ENCODE measurements at places on chromosomes 7 and 10.

GRCh38 chr7:104123786-104124185 lies 84.0 kb downstream of the ORC5 start:
- DNase-seq = no peak

DNA sequence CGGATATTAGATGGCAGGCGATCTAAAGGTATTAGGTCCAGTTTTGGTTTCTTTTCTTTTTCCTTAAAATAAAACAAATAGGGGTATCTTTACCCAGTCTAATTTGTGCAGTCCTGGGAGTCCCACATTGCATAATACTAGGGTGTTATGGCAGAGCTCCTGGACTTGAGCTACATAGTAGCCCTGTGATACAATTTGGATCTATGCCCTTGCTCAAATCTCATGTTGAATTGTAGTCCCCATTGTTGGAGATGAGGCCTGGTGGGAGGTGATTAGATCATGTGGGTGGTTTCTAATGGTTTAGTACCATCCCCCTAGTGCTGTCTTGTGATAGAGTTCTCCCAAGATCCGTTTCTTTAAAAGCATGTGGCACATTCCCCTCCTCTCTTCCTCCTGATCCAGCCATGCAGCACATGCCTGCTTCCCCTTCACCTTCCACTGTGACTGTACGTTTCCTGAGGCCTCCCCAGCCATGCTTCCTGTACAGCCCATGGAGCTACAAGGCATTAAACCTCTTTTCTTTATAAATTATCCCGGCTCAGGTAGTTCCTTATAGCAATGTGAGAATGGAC lies 141.9 kb downstream of the RPS24 start:
- no peak for DNase-seq

- DNase-seq = no peak
Observed at GRCh38 chr7:51471210-51471980, 154.8 kb upstream of the COBL start.

DNA sequence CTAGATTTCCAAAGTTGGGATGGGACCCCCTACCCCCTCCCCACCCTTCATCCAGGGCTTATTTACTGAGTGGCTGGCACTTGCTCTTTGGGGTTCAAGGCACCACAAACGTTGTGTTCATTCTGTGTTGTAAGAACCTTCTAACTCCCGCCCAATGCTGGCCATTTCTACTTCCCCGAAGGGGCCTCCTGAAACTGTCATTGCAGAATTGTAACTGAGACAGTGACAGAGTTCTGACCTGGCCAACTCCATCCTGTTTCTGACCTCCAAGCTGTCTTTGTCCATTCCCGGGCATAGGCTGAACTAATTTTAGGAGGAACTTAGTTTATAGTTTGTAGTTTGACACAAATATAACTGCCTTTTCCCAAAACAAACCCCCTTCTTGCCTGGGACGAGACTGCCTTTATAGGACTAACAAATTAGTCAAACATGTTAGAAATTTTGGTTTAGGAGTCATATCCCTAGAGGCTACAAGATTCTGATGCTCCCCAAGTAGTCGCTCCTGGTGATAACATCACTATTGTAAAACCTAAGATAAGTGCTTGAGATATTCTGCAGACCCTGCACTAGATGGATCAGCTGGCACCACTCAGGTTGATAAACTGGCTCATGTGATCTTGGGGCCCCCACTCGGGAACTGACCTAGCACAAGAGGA lies 34.8 kb upstream of the ZMIZ2 start:
- DNase-seq = no peak

GRCh38 chr7:97167176-97167575 lies 49.7 kb downstream of the SDHAF3 start:
- DNase-seq = peak; percentile 30

GRCh38 chr10:132078746-132079345 lies 13.1 kb downstream of the JAKMIP3 start:
- DNase-seq = no peak

GRCh38 chr7:1214516-1214915 lies 18.2 kb upstream of the UNCX start:
- DNase-seq = no peak

DNA sequence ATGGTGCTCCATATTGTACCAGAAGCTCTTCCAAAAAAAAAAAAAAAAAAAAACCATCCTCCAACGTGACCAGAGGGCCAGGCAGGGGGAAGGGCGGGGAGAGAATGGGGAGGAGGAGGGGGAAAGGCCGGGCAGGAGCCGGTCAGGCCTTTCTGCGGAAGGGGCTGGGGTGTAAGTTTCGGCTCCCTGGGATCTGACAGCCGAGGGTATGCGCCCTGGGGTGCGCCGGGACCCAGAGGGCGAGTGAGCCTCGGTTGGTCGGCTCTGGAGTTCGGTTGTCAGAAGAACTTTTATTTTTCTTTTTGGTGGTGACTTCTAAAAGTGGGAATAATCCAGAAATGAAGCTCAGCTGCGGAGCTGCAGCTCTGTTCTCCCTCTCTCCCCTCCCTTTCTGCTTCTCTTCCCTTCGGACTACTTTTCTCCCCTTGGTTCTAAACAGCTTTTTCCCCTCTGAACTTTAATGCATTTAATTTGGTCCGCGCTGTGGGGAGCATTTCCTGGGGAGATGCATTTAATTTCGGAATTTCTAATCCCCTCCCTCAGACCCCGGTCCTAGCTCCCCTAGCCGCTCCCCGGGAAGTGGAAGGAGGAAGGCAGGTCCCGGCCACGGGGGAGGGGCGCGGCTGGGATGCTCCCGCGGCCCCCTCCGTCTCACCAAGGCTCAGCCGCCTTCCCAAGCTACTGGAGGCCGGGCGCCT lies 3.9 kb upstream of the PAX2 start:
- DNase-seq = no peak

- DNase-seq = no peak
Observed at GRCh38 chr7:71266912-71267311, 135.0 kb downstream of the GALNT17 start.

- no peak for DNase-seq
Observed at GRCh38 chr10:836782-837181, 94.7 kb downstream of the LARP4B start.

DNA sequence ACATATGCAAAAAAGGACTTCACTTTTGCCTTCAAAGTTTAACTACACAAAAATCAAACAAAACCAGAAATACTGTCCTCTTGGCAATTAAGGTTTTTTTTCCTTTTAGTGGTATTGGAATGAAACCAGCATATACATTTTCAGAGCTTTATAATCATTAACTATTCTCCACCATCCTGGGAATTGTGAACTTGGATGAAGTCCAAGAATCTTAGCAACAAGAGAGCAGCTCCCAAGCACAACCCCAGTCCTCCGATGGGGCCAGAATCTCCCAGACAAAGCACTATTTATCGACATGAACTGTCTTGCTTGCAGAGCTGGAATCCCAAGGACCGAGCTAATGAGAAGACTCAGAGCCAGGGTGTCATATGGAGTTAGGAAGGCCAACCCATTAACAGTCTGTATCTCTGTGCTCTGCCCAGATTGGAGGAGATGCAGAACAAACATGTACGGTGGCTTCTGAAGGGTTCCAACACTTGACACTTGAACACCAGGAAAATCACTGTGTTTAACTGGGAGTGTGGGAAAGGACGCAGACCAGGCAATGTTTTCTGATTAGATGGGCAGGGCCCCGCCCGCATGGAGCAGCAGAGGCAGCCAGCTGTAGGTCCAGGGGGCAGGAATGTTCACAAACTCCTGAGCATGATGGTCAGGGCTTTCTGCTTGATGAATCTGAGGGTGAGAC lies 35.5 kb downstream of the PPP1R3C start:
- DNase-seq = no peak

DNA sequence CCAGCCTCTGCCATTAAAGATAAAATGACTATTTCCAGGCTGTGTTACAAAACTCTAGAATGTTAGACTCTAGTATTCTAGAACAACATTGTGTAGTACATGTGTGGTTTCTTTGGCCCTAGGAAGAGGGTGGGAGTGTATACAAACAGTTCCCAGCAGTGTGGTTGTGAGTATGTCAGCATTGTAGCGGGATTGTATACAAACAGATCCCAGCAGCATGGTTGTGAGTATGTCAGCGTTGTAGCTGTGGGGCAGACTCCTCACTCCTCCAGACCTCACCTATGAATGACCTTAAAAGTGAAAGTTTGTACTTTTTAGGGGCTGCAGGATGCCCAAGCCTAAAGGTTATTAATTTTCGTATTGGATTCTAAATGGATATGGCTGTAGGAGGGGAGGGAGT lies 6.9 kb upstream of the ACSL5 start:
- no peak for DNase-seq

DNA sequence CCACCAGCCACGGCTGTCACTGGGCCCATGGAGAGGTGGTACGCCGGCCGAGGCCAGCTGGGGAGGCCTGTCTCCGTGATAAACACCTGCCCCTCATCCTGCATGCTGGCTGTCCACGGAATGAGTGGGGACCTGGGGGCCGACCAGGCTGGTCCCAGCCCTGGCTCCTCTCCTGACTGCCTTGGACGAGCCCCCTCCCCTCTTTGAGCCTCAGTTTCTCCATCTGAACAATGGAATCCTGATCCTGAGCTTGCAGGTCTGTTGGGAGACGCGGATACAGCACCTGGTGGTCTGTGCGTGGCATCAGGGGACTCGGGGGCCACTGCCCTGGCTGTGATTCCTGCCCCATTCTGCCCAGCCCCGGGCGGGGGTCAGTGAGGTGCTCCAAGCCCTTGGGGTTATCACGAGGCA lies 109.9 kb downstream of the MICALL2 start:
- DNase-seq = no peak

- no peak for DNase-seq
Observed at GRCh38 chr7:24921362-24921679, 58.7 kb downstream of the OSBPL3 start.

DNA sequence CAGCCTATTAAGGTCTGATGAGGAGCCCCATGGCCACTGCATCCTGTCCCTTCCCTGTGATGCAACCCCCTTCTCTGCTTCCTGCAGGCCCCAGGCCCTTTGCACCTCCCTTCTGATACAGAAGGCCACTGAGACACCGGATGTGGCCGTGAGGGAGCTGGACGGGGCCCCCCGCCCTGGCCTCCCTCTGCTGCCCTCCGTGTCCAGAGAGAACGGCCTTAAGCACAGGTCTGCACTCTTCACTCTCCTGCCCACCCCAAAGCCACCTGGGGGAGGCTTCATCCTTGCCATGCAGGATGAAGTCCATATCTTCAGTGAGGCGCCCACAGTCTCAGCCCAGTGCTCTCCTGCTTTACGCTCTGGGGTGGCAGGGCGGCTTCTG lies 86.9 kb upstream of the GNA12 start:
- no peak for DNase-seq

DNA sequence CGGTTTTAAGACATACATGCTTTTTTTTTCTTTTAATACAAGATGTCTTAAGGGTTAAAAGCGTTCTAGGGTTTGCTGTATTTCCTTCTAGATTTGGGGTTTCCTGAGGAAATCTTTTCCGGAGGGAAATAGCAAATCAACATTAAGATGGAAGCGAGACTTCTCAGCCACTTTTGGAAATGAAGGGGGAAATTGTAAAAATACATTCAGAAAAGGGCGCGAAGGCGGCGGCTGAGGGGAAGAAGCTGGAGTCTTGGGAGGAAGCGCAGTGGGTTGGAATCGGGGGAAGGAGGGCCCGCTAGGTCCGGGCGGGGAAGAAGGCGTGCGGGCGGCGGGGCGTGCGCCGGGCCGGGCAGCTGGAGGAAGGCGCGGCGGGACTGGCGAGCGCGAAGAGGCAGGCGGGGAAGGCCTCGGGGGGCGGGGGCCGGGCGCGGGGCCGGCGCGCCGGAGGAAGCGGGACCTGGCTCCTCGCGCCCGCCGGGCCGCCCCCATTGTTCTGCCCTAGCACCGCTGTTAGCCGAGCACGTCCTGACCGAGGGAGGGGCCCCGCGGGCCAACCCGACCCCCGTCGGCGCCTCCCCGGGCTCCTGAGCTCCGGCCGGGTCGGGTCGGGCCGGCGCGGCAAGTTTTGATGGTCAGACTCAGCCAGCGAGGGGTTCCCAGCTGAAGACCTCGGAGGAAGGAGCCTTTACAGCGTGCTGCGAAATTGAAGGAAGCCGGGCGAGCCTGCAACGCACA lies 1.5 kb upstream of the SKIDA1 start:
- peak; percentile 73 for DNase-seq

- no peak for DNase-seq
Observed at GRCh38 chr10:5604236-5604925, 62.0 kb downstream of the ASB13 start.

- DNase-seq = no peak
Observed at GRCh38 chr10:102988404-102989314, 70.6 kb downstream of the CNNM2 start.

DNA sequence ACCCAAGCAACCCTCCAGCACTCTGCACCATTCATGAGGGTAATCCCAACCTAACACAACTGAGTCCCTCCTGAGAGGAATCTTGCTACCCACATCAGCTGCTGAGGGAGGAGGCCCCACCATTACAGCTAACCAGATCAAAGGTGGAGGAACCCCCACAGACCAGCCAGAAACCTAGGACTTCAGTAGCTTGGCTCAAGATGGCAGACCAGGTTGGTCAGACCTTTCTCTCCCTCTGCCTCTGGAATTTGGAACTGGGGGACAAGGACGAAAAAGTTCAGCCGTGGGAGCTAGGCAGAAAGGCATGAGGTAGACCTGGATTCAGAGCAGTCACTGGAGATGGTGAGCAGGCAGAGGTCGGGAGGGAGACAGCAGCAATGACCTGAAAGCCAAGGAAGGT lies 101.3 kb upstream of the CACUL1 start:
- no peak for DNase-seq

- no peak for DNase-seq
Observed at GRCh38 chr10:29957907-29958331, 101.5 kb downstream of the JCAD start.

- DNase-seq = no peak
Observed at GRCh38 chr10:86723009-86723408, 33.4 kb upstream of the BMPR1A start.

- no peak for DNase-seq
Observed at GRCh38 chr10:58894929-58895328, 281.5 kb upstream of the PHYHIPL start.

GRCh38 chr10:79286318-79286951 lies 60.8 kb upstream of the PPIF start:
- DNase-seq = peak; percentile 84

DNA sequence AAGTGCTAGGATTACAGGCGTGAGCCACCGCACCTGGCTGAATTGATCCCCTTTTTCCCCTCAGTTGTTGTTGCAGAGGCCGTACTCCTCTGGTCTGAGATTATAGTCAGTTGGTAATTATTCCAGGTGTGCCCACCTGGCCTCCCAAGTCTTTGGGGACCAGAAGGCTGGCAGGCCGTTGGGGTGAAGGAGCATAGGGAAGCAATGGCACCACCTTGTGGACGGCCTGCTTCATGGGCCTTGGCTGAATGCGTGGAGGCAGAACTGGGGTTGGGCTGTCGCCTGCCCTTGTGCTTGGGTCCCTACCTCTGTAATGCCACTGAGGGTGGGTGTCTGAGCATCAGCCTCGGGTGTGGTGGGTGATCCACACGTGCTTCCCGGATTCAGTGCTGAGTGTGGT lies 125.7 kb downstream of the RGS10 start:
- peak; percentile 82 for DNase-seq
